ENCODE measurements at places on chromosomes 4 and X.

DNA sequence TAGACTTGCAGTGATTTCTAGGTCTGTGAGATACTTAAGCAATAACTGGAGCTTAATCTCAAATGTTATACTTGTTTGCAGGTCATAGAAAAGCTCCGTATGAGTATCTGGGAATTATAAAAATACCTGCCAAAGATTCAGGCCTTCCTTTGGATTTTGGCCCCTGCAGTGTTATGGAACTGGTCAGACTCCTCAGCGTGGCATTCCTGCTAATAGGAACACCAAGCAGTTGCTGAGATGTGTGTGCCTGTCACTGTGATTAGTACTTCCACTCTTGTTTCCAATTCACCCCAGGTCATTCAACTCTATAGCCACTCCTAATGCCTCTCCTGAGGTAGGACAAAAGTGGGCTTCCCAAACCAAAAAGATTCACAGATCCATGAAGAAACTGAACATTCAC is 7.8 kb upstream of the UGT2B7 start:
- H3K4me1 ChIP-seq: no peaks in the 10 kb centered on the region
- no peaks in the 10 kb centered on the region for H3K36me3 ChIP-seq
- no peak overlapping the region for H3K27ac ChIP-seq
- no peak for DNase-seq
- H3K27me3 ChIP-seq: no peaks in the 10 kb centered on the region
- H3K4me3 ChIP-seq: no peak overlapping the region

DNA sequence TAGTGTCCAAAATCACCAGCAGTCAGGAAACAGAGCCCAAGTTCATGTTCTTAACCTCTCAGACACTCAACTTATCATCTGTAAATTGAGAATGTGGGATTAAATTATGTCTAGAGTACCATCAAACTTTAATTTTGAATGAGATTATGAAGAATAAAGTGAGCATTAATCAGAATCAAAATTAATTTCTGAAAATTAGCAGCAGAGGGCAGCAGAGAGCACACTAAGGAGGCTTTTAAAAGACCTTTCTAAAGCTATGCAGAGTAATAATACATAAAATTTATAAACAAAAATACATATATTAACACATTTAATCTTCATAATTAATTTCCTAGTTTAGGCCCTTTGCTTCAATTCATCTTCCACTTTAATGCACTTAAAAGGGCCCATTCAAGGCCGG is 7.1 kb downstream of the TASL start:
- H3K4me3 ChIP-seq: no peak overlapping the region
- peaks cover 37% of the 10 kb centered on the region for H3K4me1 ChIP-seq
- H3K27ac ChIP-seq: no peak overlapping the region
- DNase-seq: peak; percentile 50
- H3K36me3 ChIP-seq: peaks cover 3% of the 10 kb centered on the region
- no peaks in the 10 kb centered on the region for H3K27me3 ChIP-seq

DNA sequence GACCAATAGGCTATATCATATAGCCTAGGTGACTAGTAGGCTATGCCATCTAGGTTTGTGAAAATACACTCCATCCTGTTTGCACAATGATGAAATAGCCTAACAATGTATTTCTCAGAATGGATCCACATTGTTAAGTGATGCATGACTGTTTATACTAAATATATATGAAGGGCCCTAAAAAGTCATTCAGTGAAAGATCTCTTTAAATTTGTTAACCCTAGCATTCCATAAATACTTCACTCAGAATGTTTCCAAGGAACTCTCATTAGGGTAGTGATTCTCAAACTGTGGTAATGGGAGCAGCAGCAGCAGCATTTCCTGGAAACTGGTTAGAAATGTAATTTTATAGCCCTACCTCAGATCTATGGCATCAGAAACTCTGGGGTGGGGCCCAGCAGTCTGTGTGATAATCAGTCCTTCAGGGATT is 74.9 kb downstream of the PRRG1 start:
- H3K36me3 ChIP-seq: no peaks in the 10 kb centered on the region
- H3K27ac ChIP-seq: no peak overlapping the region
- H3K4me1 ChIP-seq: no peaks in the 10 kb centered on the region
- no peak for DNase-seq

DNA sequence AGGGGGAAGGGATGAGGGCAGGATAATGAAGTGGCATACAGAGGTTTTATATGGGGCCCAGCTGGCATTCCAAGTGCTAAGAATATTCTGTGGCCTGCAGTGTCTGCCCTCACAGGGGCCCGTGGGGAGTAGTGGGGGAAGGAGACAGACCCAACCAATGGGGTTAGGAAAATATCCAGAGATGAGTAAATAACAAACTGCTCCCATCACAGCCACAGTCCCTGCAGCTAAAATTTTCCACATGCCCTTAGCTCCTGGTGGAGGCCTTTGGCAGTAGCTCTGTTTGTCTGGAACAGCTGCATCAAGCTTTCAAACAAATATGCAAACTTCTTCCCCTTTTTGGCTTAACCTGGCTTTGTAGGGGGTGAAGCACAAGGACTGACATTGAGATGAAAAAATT is 3.1 kb downstream of the SRPX2 start:
- H3K27ac ChIP-seq: no peak overlapping the region
- no peaks in the 10 kb centered on the region for H3K36me3 ChIP-seq
- DNase-seq: no peak
- no peaks in the 10 kb centered on the region for H3K27me3 ChIP-seq
- H3K4me3 ChIP-seq: no peak overlapping the region

DNA sequence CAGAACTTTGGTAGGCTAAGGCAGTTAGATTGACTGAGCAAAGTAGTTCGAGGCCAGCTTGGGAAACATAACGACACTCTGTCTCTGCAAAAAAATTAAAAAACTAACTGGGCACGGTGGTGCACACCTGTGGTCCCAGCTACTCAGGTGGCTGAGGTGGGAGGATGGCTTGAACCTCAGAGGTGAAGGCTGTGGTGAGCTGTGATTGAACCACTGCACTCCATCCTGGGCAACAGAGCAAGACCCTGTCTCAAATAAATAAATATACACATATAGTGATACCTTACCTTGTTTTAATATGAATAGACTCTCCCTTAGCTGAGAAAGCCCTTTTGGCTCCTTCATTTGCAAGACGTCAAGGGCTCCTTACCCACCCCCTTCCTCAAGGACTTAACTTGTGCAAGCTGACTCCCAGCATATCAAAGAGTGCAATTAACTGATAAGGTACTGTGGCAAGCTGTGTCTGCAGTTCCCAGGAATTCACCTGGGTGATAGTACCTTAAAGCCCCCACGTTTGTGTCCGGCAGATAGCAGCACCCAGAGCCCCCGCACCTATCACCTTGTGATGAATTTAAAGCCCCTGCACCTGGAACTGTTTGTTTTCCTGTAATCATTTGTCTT is 655.6 kb upstream of the GALNTL6 start:
- H3K27me3 ChIP-seq: no peaks in the 10 kb centered on the region
- no peaks in the 10 kb centered on the region for H3K36me3 ChIP-seq
- no peak overlapping the region for H3K4me3 ChIP-seq

- no peaks in the 10 kb centered on the region for H3K27me3 ChIP-seq
- H3K36me3 ChIP-seq: no peaks in the 10 kb centered on the region
- H3K27ac ChIP-seq: no peak overlapping the region
- H3K4me1 ChIP-seq: peaks cover 5% of the 10 kb centered on the region
Measured at GRCh38 chrX:85988353-85988752, 59.0 kb downstream of the CHM start.

DNA sequence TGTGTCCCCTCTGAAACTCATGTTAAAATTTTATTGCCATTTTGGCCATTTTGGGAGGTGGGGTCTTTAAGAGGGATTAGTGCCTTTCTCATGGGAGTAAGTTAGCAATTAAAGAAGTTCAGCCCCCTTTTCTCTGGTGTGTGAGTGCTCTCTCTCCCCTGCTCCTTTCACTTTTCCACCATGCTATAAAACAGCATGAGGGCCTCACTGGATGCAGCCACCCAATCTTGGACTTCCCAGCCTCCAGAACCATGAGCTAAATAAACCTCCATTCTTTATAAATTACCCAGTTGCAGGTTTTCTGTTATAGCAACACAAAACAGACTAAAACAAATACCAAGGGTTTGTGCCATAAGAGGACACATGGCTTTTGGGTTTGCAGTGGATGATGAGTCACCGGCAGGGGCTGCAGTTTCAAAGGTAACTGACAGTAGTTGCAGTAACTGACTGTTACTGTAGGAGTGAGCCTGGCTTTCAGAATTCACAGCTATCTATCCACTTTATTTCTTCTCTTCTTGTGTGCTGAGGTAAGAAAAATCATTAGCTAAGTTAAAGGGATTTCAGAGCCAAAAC is 121.5 kb downstream of the PPEF1 start:
- no peaks in the 10 kb centered on the region for H3K36me3 ChIP-seq
- H3K4me1 ChIP-seq: no peaks in the 10 kb centered on the region
- no peak for DNase-seq
- no peak overlapping the region for H3K27ac ChIP-seq
- no peaks in the 10 kb centered on the region for H3K27me3 ChIP-seq
